CD4-positive, alpha-beta T cell treated with Interleukin-4 for 4 hours (primary cell): ENCODE measurements at places on chromosomes 6 and 20.

DNA sequence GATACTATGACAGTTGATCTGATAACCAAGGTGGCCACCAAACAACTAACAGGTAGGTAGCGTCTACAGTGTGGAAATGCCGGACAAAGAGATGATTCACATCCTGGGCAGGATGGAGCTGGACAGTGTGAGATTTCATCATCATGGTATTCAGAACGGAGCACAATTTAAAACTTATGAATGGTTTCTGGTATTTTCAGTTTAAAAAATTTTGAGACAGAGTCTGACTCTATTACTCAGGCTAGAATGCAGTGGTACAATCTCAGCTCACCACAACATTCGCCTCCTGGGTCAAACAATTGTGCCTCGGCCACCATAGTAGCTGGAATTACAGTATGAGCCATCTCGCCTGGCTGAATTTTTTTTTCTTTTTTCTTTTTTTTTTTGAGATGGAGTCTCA, 43.8 kb downstream of the CEP57L1 start:
- no peak for DNase-seq

DNA sequence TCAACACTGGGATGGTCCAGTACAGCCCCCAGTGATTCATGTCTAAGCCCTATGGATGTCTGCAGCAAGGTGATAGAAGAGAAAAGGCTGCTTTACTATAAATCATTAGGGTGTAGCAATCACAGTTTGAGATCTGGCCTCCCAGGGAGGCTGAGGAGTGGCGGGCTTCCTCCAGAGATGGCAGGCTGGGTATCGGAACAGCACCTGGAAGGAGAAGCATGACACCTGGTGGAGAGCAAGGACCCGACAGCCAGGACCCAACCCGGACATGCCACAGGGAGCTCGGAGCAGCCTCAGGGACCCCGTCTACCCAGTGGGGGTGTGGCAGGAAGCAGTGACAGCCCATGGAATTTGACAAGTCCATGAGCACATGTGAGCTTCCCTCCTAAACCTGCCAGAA, 114.8 kb upstream of the CD93 start:
- DNase-seq, result no peak

GRCh38 chr6:11645016-11645415, 107.5 kb downstream of the TMEM170B start:
- no peak for DNase-seq

GRCh38 chr6:149580880-149581279, 14.7 kb downstream of the GINM1 start:
- no peak for DNase-seq

DNA sequence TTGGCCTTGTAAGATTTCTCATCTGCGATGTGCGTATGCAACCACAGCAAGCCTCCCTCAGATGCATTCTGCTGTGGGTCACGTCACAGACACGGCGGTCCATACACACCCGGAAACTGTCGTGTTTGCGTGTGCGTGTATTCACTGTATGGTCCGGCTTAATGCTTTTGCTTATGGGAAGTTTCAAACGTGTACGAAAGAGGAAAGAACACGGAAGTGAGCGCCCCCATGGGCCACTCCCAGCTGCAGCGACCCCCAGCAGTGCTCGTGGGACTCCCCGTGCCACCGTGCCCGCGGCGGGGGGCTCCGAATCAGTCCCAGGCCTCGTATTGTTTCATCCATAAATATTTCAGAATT, 10.2 kb downstream of the DLL1 start:
- DNase-seq, result peak; percentile 17

DNA sequence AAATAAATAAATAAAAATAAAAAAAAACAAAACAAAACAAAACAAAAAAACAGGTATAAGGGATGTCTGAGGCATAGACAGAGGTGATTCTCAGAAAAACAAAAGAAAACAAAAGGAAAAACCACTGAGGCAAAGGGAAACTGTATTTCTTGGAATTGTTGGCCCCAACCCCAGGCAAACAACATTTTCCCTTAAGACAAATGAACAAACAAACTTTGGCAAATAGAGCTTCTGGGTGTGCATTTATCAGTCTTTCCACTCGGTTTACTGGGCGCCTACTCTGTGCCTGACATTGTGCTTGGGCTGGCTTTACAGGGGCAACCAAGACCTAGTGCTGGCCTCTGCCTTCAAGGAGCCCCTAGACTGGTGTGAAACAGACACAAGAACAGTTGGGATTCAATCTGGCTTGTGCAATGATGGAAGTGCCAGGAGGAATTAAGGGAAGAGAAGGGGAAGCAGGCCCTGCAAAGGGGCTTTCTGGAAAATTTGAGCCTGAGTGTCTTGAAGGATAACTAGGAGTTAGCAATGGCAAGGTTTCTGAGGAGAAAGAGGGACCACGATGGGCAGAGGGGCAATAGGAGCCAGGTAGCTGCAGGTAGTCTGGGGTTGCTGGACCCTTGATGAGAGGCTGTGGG, 33.8 kb upstream of the IER3 start:
- DNase-seq, result no peak

DNA sequence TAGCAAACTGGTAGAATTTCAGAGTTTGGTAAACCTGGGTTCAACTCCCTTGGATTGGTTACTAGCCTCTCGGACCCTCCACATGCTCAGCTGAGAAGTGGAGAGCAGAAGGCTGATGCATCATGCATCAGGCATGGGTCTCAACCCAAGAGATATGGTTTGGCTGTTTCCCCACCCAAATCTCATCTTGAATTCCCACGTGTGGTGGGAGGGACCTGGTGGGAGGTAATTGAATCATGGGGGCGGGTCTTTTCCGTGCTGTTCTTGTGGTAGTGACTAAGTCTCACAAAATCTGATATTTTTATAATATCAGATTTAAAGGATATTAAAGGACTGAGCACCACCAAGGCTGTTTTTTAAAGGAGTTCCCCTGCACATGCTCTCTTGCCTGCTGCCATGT, 75.1 kb downstream of the PPP1R3G start:
- no peak for DNase-seq

DNA sequence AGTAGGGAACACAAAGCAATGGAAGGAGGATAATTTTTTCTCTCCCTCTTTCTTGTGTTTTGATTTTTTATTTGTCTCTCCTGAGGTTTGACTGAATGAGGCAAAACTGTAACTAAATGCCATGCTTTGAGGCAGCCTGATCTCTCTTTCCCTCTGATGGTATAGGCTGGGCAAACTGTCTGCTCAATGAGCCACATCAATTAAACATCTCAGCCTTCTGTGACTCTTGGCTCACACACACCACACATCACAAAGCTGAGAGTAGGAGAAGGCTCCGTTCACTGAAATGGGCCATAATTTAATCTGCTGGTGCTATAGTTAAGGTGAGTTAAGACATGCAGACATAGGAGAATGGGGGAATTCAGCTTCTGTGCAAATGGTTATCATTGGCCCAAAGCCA, 28.1 kb upstream of the SCGN start:
- DNase-seq, result no peak

DNA sequence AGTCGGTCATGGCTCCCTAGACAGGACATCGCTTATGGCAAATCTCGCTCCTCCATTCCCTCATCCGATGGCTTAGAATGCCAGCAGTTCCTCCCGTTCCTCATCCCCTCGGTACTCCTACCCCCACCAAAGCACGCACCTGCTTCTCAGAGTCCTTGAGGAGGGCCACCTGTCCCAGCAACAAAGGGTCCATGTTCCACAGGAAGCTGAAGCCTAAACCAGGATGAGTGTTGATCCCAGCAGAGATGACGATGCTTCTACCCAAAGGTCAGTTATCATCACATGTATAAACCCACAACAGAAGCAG, 111.2 kb downstream of the THBS2 start:
- DNase-seq, result no peak

GRCh38 chr20:41769592-41770018, 151.4 kb upstream of the CHD6 start:
- DNase-seq, result no peak

GRCh38 chr6:39206250-39206721, 23.0 kb downstream of the KCNK5 start:
- no peak for DNase-seq

GRCh38 chr6:18561037-18561750, 174.0 kb downstream of the RNF144B start:
- DNase-seq, result no peak

DNA sequence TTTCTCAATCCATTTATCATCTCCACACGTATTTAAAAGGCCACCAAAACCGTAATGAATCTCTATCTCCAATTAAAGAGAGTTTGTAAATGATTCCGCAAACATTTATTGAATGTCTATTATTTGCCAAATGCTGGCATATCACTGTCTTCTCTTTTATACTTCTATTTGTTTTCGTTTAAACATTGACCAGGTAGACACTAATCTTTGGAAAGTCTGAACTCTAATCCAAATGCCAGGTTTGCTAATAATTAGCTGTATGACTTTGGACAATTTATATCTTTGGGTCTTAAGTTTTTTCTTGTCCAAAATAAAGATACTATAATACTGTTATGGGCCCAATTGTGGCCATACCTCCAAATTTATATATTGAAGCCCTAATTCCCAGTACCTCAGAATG, 299.2 kb upstream of the TBX18 start:
- no peak for DNase-seq

- DNase-seq, result no peak
These were observed 12.8 kb upstream of the SERPINB1 start for GRCh38 chr6:2854396-2854982.

DNA sequence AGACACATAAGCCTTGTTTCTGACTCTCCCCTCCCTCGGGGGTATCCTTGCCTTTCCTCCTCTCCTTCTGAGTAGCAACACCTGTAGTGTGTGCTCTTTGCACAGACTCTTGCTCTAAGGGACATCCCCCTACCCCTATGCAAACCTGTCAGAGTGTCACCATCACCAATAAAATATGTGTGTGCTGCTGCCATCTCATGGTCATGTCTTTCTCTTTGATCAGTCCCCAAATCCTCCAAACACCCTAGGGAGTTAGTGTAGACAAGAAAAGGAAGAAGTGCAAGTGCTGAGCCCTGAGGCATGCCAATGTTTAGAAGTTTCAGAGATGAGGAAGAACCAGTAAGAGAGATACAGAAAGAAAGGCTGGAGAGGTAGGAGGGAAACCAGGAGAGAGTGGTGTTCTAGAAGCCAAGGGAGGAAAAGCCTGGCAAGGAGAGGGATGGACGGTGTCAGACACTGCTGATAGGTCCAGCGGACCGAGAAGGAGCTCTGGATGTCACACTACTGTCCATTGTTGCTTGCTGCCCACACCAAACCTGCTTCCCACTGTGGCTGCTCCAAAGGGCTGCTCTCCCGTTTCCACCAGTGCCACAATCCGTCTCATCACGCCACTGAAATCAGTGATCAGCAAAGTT, 16.4 kb downstream of the TRMT6 start:
- peak; percentile 36 for DNase-seq

DNA sequence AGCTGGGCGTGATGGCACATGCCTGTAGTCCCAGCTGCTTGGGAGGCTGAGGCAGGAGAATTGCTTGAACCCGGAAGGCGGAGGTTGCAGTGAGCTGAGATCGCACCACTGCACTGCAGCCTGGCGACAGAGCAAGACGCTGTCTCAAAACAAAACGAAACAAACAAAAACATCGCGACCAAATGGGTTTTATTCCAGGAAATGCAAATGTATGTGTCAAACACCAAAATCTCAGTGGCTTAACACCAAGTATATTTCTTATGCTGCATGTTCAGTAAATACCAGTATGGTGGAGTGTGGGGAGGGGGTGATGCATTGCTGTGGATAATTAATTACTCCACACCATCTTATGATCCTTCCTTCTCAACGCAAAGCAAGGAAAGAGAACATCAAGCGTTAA, 28.1 kb downstream of the ACTR5 start:
- DNase-seq, result peak; percentile 37

- DNase-seq, result no peak
These were observed 12.3 kb downstream of the BTBD3 start for GRCh38 chr20:11929947-11930346.

DNA sequence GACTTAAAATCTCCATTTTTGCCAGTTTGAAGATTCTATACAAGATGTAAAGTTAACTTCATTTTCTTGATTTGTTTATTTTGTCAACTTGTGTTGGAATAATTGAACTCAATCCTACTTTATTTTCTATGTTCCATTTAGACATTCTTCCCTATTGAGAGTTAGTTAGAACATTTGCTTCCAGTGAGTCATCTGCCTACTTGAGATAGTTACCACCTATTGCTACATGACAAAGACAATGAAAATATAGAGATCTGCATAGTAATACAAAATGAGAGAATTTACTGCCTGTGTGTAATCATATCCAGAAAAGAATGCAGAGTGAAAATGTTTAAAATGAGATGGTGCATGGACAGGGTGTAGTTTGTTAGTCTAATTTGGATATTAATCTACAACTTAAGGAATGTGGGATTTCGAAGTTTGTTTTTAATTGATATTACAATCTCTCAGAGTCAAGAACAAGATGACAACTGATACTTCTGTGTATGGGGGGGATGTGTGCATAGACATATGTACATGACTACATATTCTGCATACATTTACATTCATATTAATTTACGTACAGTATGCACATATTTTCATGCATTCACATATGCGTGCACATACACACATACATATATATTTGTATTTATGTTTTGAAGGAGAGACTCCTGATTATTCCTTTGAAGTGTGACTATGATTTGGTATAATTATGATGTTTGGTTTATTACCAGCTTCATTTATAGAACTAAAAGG, 420.1 kb downstream of the NKAIN2 start:
- DNase-seq, result no peak

GRCh38 chr6:165695722-165696515, 32.9 kb upstream of the PDE10A start:
- no peak for DNase-seq

DNA sequence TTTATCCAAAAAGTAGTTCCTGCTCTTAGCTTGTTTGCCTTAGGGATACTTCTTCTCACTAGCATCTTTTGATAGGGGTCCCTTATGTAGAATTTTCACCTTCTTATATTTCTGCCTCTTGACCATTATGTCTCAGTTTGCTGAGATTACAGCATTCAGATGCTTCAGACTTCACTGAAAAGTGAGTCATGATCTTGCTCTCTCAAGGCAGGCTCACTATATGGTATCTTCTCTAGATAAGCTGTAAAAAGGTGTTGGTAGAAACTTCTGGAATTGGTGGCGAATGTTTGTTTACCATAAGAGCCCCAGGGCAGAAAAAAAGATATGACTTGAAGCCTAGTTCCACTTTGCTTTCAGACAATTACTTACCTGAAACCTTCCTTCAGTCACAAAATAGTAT, 19.7 kb downstream of the GTPBP2 start:
- no peak for DNase-seq

DNA sequence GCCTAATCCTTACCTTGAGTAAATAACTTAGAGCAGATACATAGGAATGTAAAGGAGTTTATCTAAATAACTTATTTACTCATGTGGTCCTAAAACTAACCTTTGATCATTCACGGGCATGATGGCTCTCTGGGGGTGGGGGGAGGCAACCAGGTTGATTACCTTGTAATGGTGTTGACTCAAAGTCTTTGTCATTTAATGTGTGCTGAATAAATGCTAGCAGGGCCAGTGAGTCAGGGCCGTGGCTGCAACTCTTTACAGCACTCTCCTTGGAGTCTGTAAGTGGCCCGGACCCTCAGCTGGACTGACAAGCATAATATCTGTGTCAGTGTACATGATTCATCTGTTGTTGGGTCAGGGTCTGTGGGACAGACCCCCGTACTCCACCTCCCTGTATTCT, 203.0 kb downstream of the EPM2A start:
- no peak for DNase-seq

GRCh38 chr6:88708197-88708744, 255.1 kb downstream of the RNGTT start:
- DNase-seq, result no peak
